ENCODE measurements at places on chromosomes 4 and X.

- DNase-seq: no peak
Measured at GRCh38 chrX:68923147-68923546, 94.3 kb downstream of the EFNB1 start.

GRCh38 chr4:24778464-24779225 lies 16.7 kb upstream of the SOD3 start:
- no peak for DNase-seq

- DNase-seq: no peak
Measured at GRCh38 chr4:31548823-31549222, 828.7 kb downstream of the PCDH7 start.

DNA sequence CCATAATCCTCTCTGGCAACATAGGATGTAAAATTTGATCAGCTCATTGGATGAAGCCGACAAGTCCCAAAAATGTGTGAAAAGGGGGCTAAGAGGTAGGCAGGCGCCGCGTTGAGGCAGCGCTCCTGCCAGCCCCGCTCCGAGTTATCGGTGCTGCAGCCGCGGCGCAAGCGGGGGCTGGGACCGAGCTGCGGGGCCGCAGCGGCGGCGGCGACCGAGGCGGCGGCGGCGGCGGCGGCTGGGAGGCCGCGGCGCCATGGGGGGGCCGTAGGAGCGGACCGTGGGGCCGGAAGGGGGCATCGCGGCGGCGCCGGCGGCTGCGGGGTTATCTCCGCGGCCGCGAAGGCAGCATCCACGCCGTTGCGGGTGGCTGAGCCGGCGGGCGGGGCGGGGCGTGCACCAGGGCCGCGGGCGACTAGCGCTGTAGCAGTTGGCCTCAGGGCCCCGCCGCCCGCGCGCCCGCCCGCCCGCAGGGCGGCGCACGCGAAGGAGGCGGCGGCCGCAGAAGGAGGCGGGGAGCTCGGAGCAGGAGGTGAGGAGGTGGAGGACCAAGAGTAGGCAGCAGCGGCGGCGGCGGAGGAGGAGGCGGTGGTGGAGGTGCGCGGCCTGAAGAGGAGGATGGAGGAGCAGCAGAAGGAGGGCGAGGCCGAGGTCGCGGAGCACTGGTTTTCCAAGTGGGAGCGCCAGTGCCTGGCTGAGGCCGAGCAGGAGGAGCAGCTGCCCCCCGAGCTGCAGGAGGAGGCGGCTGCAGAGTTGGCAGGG lies 126.0 kb upstream of the CXorf66 start:
- DNase-seq: peak; percentile 21

DNA sequence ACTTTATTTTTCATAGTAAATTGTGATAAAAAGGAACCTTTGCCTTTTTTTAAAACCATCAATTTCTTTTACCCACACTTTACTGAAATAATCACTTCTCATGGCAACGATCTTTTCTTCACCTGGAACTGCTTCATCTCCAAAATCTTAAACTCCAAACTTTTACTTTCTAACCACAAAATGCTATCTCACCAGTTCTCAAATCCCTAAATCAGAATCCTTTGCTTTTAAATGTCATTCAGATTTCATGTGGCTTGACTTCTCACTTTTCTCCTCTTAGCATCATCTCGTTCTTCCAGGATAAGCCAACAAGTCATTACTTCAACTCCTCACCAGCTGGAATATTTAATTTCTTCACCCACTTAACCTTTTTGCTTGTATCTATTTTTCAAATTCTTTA lies 284.3 kb upstream of the RASGEF1B start:
- no peak for DNase-seq

DNA sequence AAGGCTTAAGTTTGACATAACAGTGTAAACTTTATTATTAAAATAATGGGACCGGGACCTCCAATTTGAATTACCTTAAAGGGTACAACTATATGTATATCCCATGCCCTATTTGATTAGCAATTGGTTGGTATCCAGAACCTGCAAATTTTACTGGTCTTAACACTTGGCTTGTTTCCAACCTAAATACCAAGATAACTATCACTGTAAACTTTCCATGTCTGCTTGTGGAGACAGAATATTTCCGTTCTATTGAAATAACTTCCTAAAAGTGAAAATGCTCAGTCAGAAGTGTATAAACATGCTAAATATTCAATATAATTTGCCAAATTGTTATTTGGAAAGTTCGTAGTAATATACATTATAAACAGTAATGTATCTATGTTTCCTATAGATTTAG lies 154.0 kb downstream of the TMEM47 start:
- no peak for DNase-seq

GRCh38 chrX:107465932-107466620 lies 16.6 kb downstream of the FRMPD3 start:
- no peak for DNase-seq

GRCh38 chr4:137524725-137525369 lies 7.4 kb downstream of the PCDH18 start:
- no peak for DNase-seq

GRCh38 chr4:58064653-58065052 lies 954.5 kb upstream of the IGFBP7 start:
- DNase-seq: no peak

DNA sequence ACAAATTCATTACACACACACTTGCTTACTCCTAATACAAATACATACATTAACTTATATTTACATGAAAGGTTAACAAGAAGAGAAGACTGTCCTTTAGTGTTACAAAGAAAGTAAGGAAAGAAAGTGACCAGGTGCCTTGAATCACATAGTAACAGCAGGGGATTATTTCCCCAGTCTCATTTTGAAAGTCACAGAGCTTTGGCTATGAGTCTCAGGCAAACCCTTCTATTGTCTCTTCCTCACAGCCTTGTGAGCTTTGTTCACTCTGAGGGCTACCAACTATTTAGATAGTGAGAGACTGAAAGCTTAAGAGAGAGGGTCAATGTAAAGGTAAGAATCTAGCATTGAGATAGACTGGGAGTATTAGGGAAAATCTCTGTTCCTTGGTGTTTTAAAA lies 161.6 kb downstream of the NPNT start:
- DNase-seq: no peak

GRCh38 chr4:95429416-95429815 lies 119.4 kb downstream of the UNC5C start:
- no peak for DNase-seq

DNA sequence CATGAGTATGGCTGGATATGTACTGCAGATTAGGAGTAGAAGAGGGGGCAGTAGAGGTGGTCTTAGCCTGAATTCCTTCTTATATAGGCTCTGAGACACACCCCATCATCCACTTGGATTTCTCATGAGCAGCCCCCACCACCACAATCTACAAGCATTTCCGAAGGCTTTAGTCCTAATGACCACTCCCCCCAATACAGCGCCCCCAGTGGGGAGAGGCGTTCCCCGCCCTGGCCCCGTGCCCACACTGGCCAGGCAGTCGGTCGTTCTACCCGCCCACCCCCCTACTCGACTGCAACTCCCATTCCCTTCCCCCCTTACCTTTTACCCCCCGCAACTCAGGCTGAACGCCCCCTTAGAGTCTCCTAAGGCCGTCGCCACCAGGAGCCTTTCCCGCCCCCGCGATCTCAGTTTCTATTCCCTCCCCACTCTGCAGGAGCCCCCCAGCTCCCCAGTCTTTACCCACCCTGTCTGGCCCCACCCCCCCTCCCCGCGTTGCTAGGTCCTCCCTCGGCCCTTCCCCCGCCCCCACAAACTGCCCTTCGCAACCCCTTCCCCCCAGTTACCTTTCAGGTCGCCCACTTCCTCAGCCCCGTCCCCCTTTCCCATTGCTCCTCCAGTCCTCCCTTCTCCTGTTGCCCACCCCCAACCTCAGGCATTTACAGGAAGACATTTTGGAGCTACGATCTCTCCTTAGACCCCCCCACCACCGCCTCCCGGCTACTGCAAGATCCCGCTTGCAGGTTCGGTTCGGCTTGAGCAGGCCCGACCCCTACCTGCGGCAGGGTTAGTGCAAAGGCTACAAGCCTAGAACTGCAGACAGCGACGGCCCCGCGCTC lies 468 bp downstream of the ZMYM3 start:
- DNase-seq: peak; percentile 64

- no peak for DNase-seq
Measured at GRCh38 chrX:120147537-120147936, 10.9 kb upstream of the RHOXF2 start.

GRCh38 chr4:79212311-79212710 lies 113.5 kb downstream of the NAA11 start:
- no peak for DNase-seq

GRCh38 chr4:77225022-77225421 lies 68.0 kb downstream of the CCNG2 start:
- no peak for DNase-seq

DNA sequence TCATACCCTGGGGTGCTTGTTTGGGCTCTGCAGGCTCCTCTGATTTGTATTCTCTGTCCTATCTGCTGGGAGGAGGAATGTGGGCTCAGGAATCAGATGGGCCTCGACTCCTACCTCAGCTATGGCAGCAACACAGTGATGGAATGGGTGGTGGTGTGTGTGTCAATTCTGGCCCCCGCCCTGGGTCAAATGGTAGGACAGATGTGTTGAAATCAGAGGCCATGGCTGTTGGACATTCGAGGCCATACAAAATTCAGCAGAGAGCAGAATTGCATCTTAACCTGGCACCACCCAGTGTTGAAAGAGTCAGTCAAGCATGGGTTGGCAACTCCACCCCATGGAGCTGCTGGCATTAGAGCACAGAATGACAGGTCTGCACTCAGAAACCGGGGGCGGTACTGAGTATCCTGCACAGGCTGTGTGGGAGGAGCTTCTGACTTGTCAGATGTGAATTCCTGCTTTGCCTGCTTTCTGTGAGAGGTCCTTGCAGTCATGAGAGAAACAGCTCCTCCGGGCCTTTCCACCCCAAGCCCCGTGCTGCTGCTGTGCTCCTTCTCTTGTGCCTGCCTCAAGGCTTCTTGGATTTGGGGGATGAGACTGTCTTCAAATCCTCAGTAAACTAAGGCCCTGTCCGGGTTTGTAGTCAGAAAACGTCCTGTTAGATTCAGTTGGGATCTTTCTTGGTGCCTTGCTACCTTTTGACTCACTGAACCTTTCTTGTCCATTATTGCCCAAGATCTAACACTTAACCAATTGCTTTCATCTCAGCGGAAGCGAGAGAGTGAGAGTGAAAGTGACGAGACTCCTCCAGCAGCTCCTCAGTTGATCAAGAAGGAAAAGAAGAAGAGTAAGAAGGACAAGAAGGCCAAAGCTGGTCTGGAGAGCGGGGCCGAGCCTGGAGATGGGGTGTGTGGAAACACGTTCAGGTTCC lies 13.0 kb downstream of the DKC1 start:
- peak; percentile 67 for DNase-seq

GRCh38 chrX:64894454-64895038 lies 81.7 kb downstream of the ZC4H2 start:
- DNase-seq: peak; percentile 24
